ENCODE measurements at places on chromosomes 7 and 10. TPM values are rescaled to one million over a fixed set of nuclear protein-coding genes. Genes with fewer than 3 reads are reported as not detected.

- H3K27me3 ChIP-seq = no peaks in the 10 kb centered on the region
- H3K36me3 ChIP-seq = no peaks in the 10 kb centered on the region
- DNase-seq = no peak
- no peak overlapping the region for H3K27ac ChIP-seq
- no peaks in the 10 kb centered on the region for H3K4me1 ChIP-seq
These were observed 60.2 kb downstream of the CALML3 start for GRCh38 chr10:5584895-5585516.

FAM25G gene
- not detected for total RNA-seq

NRAP gene
- total RNA-seq = 0.25 TPM

HIP1 gene
- 14.4 TPM for total RNA-seq

C10orf67 gene
- 1.0 TPM for total RNA-seq
